ENCODE measurements at places on chromosomes 12 and 14. TPM values are rescaled to one million over a fixed set of nuclear protein-coding genes. Genes with fewer than 3 reads are reported as not detected.

The ARMH4 gene
- 5.2 TPM for total RNA-seq

DNA sequence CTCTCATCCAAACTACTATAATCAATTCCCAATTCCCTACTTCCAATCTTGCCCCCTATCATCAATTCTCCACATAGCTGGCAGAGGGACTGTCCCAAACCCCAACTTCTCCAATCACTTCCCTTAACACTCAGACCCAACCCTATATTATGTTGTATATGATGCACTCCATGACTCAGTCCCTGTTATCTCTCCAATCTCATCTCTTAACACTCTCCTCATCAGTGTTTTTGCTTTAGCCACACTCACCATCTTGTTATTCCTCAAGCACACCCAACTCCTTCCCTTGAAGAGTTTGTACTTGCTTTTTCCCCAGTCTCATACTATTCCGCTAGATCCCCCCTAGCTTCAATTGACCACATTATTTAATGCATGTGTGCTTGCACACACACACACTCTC, 4.9 kb downstream of the RHOJ start:
- DNase-seq = no peak

The SLC22A17 gene
- total RNA-seq = 13.4 TPM

The SLCO1B3 gene
- total RNA-seq = not detected

The PGF gene
- 0.86 TPM for total RNA-seq

The RTL1 gene
- not detected for total RNA-seq

GRCh38 chr14:53531156-53531555, 378.0 kb upstream of the DDHD1 start:
- DNase-seq = no peak

DNA sequence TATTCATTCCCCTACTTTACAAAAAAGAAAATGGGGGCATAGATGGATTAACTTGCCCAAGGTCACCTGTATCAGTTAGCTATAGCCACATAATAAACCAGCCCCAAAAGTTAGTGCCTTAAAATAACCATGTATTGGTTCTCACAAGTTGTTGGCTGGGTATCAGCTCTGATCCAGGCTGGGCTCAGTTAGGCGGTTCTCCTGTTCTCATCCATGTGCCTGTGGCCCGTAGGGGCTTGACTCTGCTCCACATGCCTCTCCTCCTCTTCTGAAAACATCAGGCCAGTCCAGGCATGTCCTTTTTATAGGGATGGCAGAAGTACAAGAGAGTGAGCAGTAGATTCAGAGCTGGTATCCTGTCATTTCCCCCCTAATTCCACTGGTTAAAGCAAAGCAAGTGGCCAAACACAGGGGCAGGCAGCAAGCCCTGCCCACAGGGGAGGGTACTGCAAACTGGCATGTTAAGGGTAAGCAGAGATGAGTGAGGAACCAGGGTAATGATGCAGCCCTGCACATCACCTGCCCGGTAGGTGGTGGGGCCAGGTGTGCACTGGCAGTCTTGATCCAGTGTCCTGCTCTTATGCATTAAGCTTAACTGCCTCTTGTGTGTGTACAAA, 47.9 kb upstream of the TUNAR start:
- DNase-seq = no peak

The OR6C2 gene
- not detected for total RNA-seq

The ARHGDIB gene
- total RNA-seq = 2.5 TPM

GRCh38 chr12:54041097-54041690, 8.3 kb downstream of the HOXC5 start:
- DNase-seq = no peak

The ERBB3 gene
- 1.2 TPM for total RNA-seq

- DNase-seq = no peak
Observed at GRCh38 chr12:109084425-109084824, 8.8 kb downstream of the ALKBH2 start.

The SERPINA10 gene
- not detected for total RNA-seq

Data from HFFc6 (cell line).